Stimulated activated CD8-positive, alpha-beta memory T cell treated with anti-CD3 and anti-CD28 coated beads, Interleukin-4, amount 100 ng/mL, for 24 hours (primary cell): ENCODE measurements at places on chromosomes 1 and 21.
A peak's percentile ranks its signal among the peaks of the same experiment; 100 is the strongest.

GRCh38 chr21:21851657-21852056 is 853.4 kb downstream of the NCAM2 start:
- no peak for DNase-seq

DNA sequence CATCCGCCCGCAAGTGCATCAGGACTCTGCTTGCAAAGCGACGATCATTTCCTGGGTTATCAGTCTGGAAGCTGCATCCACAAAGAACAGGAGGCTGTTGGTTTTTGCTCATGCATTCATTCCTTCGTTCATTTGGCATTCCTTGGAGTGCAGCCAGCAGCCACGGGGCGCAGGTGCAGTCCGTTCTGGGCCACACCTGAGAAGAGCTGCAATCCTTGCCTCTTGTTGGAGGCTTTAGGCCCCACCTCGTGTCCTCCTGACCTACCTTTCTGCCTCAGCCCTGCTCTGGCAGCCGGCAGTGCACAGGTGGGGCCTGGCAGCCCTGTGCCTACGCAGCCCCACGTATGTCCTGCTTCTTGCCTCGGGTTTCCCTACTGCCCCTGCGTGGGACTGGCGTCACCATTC is 19.6 kb upstream of the C2CD2 start:
- no peak for DNase-seq

DNA sequence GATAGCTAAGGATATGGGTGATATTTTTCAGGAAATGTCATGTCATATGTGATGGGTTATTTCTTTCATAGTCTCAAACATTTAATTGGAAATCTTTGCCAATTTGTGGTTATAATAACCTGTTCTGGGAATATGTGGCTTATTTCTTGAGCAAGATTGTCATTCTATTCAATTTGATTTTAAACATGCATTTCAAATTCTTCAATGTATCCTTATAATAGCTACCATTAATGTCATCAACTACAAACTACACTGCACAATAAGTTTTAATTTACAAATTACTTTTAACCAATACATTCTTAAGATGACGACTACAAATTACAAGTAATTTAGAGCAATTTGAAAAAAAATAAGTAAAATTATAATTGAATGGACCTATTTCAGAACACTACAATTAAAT is 164.9 kb downstream of the BRINP3 start:
- DNase-seq = no peak

GRCh38 chr21:45031571-45032191 is 42.7 kb upstream of the ADARB1 start:
- no peak for DNase-seq

DNA sequence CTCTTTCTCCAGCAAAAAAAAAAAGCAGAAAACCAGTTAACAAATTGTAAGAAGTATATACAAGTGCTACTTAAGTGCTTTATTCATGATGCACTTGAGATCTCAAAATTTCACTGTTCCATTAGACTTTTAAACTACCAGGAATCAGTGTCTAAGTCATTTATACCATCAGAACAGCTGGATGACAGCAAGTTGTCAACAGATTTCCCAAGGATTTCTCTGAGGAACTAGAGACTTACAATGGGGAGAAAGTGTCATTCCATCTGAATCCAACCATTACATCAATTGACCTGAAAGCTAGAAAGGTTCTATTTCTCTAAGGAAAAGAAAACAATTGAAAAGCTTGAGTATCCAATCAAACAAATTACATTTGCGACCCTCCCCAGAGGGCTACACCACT is 43.8 kb downstream of the USH2A start:
- DNase-seq = no peak

DNA sequence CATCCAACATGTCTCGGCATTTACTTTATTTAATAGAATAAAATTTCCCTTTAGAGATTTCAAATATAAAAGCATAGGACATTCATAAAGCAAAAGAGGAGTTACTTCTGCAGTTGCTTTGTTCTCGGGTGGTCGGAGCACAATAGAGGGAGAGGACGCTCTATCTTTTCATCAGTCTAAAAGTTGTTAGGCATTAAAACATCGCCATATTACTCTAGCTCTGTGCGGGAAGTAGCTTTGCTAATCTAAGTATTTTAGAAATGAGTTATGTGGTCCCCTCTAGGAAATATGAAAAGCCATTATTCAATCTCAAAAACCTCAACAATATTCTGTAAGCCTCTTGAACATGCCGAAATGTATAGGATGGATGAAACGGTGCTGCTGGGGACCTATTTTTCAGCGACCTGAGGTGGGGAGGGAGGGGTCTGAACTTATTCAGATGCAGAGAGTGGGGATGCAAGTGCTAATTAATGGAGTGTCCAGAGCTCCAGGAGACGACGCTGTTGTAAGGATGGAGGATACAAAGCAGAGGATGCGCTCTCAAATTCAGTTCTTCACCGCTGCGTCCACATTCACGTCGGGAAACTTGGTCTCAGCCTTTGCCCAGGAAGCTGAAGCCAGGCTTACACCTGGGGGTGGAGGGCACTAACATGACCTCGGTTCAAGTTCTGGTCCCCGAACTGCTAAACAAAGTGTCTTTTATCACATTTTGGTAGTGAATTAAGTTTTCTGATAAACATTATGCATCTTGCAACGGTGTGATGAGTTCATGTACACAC is 6.3 kb downstream of the CDKN2C start:
- DNase-seq = no peak

DNA sequence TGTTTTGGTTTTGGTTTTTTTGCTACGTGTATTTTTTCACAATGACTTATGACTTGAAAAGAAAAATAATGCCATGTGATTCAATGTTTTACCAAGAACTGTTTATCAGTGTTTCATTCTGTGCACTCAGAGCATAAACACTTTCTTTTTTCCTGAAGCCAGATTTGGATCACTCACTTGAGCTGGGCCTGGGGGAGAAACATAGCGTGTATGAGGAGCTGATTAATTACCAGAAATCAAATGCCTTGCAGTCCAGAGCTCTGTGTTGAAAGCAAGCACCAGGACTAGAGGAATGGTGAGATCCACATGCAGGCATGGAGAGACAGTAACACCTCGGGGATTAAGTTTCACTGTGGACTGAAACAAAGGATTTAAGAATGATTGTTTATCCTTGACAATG is 642.1 kb upstream of the ADGRL2 start:
- DNase-seq = no peak

DNA sequence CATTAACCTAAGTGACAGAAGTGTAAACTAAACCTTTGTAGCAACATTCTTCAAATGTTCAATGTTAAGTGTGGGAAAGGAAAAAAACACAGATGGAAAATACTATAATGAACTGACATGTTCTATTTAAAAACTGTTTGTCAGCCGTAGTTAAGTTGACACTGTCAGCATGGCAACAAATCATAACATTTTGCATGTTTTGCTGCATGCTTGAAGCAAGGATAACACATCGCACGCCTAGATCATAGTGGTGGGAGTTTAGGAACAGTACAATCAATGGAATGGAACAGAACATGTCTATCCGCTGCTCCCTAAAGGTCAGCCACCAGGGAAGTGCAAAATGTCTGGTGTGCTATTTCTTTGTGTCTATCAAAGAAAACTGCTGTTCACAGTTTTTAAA is 62.5 kb upstream of the ESRRG start:
- DNase-seq = no peak

DNA sequence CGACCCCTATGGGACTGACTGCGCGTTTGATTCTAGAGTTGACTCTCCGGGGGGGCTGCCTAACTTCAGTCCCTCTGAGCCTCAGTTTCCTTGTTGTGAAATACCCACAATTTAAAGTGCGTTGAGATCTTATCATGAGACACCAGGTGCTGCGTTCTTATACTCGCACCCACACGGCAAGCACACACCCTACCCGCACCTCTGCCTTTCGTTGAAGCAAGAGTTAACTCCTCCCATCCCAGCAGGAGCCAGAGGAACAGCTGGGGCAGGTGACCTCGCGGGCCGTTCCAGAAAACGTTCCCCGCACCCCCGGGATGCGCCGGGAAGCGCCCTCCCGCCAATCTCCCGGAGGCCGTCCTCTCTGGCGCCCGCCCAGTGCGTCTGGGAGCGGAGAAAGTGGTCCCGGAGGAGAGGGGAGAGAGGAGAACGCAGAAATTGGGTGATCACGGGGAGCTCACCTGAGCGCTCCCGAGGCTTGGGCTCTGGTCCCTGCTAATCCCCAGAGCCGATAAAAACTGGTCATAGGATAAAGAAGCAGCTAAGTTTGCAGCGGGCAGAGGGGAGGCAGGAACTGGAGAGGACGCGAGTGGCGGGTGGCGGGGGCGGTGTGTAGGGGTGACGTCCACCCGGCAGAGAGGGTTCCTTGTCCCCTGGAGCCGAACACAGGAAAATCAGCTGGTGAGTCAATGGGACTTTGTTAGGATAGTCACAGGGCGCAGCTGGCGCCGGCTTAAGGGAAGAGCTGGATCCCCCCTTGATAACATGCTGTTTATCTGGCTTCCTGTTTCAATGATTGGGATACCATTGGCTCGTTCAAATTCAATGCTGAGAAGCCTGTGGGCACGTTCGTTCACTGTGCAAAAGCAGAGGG is 869 bp downstream of the NAV1 start:
- DNase-seq = no peak

DNA sequence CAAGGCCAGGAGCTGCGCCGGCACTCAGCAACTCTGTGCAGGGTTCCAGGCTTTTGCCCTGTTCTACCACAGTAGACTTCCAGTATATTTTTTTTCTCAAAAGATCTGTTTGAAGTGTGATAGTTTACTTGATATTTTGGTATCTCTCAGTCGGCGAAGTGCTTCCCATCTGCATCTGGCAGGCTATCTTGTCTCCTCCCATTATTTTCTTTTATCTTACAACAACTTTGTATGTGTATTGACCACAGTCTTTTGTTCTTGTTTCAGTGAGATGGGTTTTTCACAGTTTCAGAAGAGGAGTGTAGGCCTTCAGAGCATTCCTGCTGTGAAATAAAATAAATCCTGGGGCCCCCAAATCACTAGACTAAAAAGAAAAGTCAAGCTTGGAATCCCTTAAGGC is 292.9 kb downstream of the PTGER3 start:
- no peak for DNase-seq

GRCh38 chr21:34836103-34836932 is 167.5 kb downstream of the CLIC6 start:
- no peak for DNase-seq

- no peak for DNase-seq
Observed at GRCh38 chr1:98184856-98185255, 264.0 kb upstream of the DPYD start.

- no peak for DNase-seq
Observed at GRCh38 chr1:95679262-95679661, 445.3 kb downstream of the RWDD3 start.

DNA sequence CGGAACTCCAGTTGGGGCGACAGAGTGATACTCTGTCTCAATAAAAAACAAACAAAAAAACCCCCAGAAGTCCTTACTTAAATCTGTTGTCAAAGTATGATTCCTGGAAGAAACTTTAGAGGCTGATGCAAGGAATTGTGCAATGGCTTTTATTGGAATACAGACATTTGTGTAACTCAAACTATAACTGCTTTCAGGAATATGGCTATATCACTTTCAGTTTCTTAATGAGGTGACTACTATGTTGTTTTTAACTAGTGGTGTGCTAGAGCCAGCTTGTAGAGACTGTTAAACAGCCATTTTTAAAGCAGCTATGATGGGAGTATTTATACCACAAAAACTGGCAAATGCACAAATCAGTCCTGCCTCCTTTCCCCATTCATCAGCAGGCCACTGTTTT is 22.7 kb upstream of the DNAJC28 start:
- DNase-seq = no peak

GRCh38 chr1:22471610-22472009 is 20.0 kb downstream of the ZBTB40 start:
- no peak for DNase-seq

GRCh38 chr1:153566414-153567371 is 1.0 kb upstream of the S100A2 start:
- peak; percentile 79 for DNase-seq

- no peak for DNase-seq
Observed at GRCh38 chr1:164343189-164343588, 215.8 kb upstream of the PBX1 start.

DNA sequence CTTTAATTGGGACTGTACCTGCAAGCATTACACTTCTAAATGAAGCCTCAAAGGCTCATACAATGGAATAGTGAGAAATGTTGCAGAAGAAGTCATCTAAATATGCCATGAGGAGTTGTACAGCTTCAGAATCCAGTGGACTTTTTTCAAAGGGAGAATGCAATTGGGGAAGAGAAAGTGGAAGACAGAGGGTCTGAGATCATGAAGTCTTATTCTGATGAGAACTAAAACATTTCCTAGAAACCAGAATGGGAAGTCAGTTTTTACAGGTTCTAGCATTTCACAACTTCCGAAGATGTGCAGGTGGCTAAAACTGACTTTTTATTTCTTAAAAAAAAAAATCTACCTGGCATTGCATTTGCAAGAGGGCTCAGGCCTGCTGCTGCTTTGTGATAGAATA is 424.4 kb upstream of the RUNX1 start:
- DNase-seq = no peak

GRCh38 chr1:218671573-218671972 is 326.4 kb downstream of the TGFB2 start:
- DNase-seq = no peak

DNA sequence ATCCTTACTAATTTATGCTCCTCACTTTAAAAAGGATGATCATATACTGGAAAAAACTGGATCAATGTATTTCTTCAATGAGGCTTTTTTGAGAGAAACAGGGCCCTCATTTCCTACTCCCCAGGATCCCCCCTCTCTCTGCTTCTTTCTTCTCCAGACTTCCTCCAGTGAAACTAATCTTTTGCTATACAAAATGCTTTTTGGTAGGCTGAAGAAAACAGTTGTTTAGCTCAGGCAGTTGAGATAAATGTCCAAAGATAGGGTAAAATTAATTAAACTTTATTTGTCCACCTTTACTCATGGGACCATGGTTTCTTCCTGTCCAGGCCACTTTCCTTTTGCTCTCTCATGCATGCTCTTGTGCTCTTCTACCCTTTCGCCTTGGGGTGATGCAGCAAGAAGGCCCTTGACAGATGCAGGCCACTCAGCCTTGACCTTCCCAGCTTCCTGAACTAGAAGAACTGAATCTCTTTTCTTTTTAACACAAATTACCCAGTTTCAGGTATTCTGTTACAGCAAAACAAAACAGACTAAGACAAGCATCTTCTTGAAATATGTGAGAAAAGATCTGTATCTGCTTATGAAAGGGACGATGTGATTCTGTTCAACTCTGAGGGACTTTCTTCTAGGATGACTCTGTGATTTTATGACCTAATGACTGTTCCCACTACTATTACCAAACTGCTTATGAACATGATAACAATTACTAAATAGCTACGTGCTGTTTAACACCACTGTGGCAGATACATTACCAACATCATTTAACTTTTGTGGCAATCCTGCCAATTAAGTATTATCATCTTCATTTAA is 63.7 kb downstream of the NVL start:
- no peak for DNase-seq

GRCh38 chr21:35838987-35839763 is 221.2 kb downstream of the SETD4 start:
- DNase-seq = no peak

GRCh38 chr1:234091876-234092275 is 187.4 kb downstream of the SLC35F3 start:
- no peak for DNase-seq

GRCh38 chr1:29704430-29704829 is 468.1 kb downstream of the PTPRU start:
- no peak for DNase-seq

- no peak for DNase-seq
Observed at GRCh38 chr1:2289607-2290006, 61.5 kb downstream of the SKI start.

- no peak for DNase-seq
Observed at GRCh38 chr1:10721381-10722321, 74.8 kb downstream of the CASZ1 start.

- no peak for DNase-seq
Observed at GRCh38 chr1:187692799-187693198, 864.0 kb downstream of the PLA2G4A start.
